ENCODE measurements at places on chromosomes 5 and 9.

GRCh38 chr9:99637641-99638040 lies 184.0 kb upstream of the NR4A3 start:
- DNase-seq: no peak

DNA sequence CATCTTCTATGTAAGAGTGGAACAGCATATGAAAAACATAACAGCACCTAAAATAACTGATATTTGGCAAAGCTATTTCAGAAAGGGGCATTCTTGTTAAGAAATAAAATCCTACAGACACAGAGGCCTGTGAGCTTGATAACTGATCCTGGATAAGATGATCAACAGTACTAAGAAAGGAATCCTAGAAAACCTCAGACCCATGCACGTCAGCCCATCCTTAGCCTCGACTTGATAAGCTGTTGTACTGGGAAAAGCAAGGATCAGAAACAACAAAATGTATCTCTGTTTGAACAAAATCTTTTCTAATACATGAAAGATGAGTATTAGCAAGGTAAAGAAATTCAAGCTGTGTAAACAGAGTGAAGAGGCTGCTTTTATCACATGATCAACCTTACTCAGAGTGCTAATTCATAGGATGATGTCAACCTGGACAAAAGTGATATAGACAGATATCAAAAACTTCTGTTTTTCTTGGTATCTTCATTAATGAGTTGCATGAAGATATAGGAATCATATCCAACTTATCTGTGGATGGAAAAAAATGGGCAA lies 15.2 kb downstream of the LIFR start:
- DNase-seq: no peak

GRCh38 chr5:81650987-81651386 lies 99.9 kb downstream of the SSBP2 start:
- no peak for DNase-seq

DNA sequence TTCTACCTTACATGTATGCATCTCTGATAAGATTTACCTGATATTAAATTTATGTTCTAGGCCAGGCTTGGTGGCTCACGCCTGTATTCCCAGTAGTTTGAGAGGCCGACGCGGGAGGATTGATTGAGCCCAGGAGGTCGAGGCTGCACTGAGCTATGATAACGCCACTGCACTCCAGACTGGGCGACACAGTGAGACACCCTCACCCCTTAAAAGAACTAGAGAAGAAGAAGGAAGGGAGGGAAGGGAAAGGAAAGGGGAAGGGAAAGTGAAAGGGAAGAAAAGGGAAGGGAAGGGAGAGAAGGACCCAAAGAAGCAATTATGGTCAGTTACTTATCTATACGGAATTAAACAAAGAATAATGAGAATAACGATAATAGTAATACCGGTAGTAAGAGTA lies 1.2 kb upstream of the RFK start:
- no peak for DNase-seq

DNA sequence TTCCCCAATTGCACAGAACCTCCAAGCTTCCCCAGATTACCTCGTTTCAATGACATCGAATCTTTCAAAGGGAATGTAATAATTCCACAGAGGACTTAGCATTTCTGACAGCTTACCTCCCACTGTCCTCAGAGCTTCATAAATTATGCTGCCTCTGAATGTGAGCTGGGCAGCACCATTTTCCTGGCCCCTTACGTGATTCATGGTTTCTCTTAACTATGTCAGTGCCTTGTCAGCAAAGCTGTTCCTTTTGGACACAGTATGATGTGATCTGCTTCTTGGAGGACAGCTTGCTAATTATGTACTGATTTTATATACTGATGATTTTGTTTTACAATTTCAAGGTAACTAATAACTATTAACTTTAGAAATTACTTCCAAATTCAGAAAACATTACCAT lies 27.7 kb upstream of the SSBP2 start:
- DNase-seq: no peak

All from AML-193 (cell line).